ENCODE measurements at places on chromosomes 3 and 15. TPM values are rescaled to one million over a fixed set of nuclear protein-coding genes. Genes with fewer than 3 reads are reported as not detected.

AADACL2 gene
- polyA plus RNA-seq = not detected

ROBO2 gene
- 86.6 TPM for polyA plus RNA-seq

FETUB gene
- not detected for polyA plus RNA-seq

RHCG gene
- polyA plus RNA-seq = 2.1 TPM

GPR15 gene
- polyA plus RNA-seq = not detected

ANKRD63 gene
- polyA plus RNA-seq = 0.11 TPM

DNA sequence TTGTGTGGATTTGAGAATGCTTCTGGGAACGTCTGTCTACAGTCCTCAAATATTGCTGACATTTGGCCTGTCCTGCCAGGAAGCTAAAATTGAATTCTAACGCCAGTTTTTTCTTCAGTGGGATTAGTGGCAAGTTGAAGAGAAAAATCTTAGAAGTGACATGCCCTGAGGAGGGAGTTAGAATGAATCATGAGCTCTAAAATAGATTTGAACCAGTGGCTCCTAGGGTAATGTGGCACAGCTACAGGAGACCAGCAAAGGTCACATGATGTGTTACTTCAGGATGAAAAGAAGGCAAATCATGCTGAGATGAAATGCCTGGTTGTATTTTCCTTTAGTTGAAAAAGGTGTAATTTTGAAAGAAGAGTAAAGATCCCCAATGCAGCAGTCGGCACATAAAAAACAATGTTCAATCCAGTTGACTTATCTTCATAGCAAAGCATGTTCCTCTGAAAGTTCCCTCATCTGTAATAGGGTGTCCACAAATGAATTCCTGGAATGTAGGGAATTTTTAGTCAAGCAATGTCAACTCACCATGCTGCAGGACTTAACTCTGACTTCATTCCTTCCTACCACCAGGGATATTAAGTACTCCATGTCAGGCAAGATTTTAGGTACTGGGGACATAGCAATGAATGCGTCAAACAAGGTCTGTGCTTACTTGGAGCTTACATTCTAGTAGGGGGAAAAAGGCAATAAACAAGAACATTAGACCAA is 171.6 kb downstream of the CADPS start:
- no peak for DNase-seq

DNA sequence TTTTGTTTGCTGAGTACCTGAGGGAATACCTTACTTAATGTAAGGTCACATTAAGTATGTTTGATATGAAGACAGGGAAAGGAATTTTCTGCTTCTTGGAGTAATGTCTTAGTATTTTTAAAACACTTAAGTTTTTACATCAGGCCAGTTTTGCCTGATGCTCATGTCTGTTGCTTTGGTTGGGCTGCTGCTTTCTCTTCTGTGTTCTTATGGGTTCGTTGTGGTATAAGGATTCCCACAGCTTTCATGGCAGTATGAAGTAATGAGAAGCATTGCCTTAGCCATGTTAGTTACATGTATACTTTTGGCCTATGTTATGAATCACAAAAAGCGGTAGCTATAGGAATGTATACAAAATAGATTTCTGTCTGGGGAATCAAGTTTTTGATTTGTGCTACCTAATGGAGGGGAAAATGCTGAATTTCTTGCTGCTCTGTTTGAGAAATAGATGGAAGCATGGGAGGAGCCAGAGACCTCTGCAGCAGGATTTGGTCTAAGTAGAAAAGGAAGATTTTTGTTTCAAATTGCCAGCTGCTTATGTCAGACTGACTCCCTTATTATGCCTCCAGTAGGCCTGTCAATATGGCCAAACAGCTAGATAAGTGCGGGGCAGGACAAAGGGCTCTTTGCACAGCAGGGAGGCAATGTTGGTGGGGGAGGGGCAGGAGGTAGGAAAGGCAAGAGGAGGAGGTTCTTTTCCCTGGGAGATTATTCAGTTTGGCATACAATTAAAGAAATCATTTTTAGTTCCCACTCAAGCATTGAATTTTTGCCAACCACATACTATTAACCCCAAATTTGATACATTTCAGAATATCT is 5.2 kb downstream of the SETD5 start:
- no peak for DNase-seq

DNA sequence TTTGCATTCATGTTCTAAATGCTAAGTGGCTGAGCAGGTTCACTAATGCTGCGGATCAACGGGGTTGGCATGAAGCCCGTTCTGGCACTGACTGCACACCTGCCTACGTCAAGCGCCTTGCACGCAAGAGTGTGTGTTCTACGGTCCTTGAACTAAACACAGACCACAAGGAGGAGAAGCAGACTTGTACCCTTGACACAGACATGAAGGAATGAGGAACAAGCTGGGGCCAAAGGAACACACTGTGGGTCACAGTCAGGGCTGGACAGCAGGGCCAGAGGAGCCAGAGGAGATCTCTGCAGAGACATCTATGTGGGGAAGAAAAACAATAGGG is 48.0 kb upstream of the LDHAL6B start:
- DNase-seq = no peak

GRCh38 chr3:38264353-38264771 is 1.2 kb upstream of the SLC22A13 start:
- no peak for DNase-seq

- DNase-seq = no peak
Measured at GRCh38 chr3:11434563-11435096, 162.4 kb downstream of the ATG7 start.

- no peak for DNase-seq
Measured at GRCh38 chr3:66140106-66140505, 80.7 kb upstream of the SLC25A26 start.

- DNase-seq = no peak
Measured at GRCh38 chr3:125212509-125213363, at the start of gene SLC12A8. Gene SLC12A8 (minus strand): TSS chr3:125212748. CDS start chr3:125211349, 1,399 bp downstream.

DNA sequence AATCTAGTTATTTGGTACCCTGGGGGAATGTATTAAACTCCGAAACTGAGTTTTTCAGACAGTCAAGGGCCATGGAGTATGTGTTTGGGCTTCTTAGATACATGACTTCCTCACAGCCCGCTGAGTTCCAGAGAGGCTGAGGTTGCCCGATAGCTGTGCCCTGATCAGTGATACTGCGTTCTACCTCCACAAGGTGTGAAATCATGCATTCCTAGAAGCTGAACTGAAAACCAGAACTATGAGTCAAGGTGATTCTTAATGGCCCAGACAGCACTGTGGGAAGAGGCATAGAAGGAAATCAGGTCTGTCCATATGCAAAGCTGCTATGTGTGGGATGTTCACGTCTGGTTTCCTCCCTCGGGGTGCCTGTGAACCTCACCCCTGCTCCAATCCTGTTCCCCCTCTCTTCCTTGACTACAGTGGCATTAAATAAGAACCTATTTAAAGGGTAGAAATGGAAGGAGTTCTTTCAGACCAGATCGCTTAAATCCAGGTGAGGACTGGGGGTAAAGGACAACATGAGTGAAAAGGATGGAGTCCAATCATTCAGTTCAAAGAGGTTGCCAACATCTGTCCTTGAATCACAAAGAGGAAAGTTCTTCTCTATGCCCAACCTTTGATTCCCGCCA is 74.3 kb downstream of the MYO1E start:
- no peak for DNase-seq

DNA sequence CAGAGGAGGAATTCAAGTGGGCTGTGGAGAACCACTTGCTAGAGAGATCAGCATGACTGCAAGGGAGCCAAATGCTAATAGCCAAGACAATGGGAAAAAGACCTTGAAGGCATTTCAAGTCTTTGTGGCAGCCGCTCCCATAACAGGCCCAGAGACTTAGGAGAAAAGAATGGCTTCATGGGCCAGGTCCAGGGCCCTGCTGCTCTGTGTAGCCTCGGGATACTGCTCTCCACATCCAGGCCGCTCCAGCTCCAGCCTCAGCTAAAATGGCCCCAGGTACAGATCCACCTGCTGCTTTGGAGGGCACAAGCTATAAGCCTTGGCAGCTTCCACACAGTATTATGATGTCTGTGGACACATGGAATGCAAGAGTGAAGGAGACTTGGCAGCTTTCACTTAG is 157.7 kb downstream of the NECTIN3 start:
- no peak for DNase-seq

DNA sequence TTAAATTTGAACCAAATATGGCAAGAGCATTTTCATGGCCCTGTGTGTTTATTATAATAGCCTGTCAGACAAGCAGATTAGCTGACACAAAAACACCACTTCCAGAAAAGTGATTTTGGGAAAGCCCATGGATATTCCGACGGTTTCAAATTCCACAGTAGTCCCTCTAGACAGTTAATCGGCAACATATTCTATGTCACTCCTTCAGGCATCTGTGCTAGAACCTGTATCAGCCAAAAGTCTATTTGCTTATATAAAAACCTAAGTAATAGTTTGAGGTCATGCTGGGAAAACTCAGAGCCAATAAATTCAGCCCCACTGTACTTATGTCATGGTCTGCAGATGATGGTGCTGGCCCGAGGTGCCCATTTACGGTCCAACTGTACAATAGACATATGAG is 110.2 kb upstream of the ARHGEF26 start:
- DNase-seq = no peak

DNA sequence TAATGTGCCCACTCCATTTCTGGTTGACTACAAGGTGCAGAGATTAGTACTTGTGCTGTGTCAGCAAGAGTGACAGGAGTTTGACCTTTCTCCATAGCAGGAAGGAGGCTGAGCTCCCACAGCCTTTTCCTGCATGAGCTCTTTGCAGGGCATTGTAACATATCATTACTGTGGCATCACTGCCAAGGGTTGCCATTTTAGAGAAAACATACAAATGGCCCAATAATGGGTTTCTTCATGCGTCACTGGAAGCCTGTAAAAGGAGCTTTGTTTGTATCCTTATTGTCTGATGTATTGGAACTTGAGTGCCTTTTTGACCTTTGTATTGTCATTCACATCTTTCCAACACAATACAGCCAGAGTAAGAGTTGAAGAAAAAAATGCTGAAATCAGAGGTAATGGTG is 323.0 kb upstream of the CDIN1 start:
- no peak for DNase-seq

- DNase-seq = no peak
Measured at GRCh38 chr3:1783995-1784394, 314.7 kb upstream of the CNTN4 start.

- no peak for DNase-seq
Measured at GRCh38 chr3:3165241-3165640, 14.2 kb downstream of the CRBN start.

- no peak for DNase-seq
Measured at GRCh38 chr3:18099611-18100010, 325.5 kb downstream of the SATB1 start.

DNA sequence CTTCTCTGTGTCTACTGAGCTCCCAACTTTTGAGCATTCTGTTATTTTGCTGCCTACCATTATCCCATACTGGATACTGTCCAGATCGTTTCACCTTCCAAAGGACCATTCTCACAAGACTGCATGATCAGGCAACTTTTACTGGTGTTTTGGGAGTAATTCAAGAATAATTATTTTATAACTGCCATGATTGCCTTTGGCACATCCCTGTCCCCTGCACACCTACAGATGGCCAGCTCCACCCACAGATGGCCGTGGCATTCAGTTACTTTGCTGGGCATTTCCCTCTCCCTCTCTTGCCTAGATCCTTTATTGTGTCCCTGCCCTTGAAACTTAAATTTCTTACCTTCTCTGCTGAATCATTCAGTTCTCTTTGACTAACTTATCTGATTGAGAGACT is 263.9 kb downstream of the DIPK2A start:
- no peak for DNase-seq

- no peak for DNase-seq
Measured at GRCh38 chr3:141368062-141368924, at the start of gene ZBTB38. Gene ZBTB38 (plus strand): TSS chr3:141368504. CDS start chr3:141442389, 73,885 bp downstream.

- DNase-seq = no peak
Measured at GRCh38 chr15:47929138-47929803, 191.5 kb upstream of the SLC24A5 start.

DNA sequence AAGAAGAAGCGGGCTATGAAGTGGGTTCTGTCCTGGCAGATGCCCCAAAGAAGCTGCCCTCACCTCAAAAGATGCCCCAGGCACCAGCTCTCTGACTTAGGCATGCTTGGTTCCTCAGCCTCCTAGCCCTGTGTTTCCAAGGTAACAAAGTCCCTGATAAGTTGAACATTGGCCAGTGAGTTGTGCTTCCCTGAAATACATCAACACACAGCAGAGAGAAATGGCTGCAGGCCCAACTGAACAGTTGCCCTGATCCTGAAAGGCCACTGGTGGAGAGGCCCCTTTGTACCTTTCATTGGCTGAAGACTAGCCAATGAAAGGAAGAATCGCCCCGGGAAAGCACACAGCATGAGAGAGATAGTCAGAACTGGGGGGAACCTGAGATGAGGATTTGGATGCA is 169.9 kb upstream of the CTNNB1 start:
- no peak for DNase-seq
